ENCODE measurements at places on chromosomes 1 and 21.
A peak's percentile ranks its signal among the peaks of the same experiment; 100 is the strongest.

- DNase-seq = no peak
These were observed 24.9 kb downstream of the KMO start for GRCh38 chr1:241557031-241557430.

GRCh38 chr1:116377541-116378529 lies 4.8 kb downstream of the ATP1A1 start:
- peak; percentile 97 for DNase-seq

GRCh38 chr1:181160998-181161870 lies 72.7 kb downstream of the IER5 start:
- peak; percentile 38 for DNase-seq

DNA sequence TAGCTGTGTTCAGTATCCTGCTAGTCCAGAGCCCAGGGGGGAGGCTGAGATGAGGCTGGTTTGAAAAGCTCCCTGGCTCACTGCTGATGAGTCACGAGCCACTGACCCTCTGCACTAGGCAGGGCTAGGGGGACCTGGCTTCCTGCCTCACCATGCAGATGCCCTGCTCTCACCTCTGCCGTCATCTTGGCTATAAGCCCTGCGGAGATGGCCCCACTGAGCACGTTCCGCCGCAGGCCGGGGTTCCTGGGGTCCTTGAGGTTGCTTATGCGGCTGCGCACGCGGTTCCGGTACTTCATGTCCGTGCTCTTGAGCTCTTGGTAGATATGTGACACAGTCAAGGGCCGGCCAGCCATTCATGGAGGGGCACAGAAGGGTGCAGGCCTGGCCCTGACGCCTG lies 24.1 kb upstream of the ZNF436 start:
- DNase-seq = peak; percentile 80

GRCh38 chr1:239858529-239858928 lies 233.2 kb upstream of the FMN2 start:
- DNase-seq = no peak

DNA sequence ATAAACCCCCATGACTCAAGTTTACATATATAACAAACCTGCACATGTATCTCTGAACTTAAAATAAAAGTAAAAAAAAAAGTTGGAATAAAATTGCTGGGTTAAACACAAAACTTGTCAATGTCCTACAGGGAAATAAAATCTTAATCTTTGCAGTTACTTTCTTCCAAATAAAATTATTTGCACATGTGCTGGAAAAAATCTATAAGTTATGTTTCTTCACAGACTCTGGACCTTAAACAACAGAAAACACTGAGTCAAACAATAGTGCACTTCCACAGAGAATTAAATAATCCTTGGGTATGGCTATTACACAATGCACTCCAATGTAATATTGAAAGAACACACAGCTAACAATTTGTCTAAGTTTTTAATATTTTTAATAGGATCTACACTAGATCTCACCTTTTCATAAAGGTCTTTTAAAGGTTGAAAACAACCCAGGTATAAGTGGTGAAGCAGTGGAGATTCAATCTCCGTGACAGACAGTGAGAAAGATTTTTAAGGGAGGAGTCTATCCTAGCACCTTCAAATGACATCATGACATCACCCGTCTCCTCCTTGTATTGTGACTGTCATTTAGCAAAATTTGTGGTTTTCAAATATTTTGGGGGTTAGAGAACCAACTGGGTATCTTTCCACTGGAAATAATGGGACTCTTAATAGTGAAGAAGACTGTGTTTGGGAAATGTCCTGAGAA lies 25.2 kb upstream of the FGGY start:
- DNase-seq = no peak

GRCh38 chr1:229991724-229992333 lies 75.2 kb upstream of the GALNT2 start:
- no peak for DNase-seq

- DNase-seq = no peak
These were observed 87.7 kb downstream of the RAB3GAP2 start for GRCh38 chr1:220184506-220184905.

GRCh38 chr1:11999236-11999635 lies 19.0 kb downstream of the MFN2 start:
- no peak for DNase-seq

DNA sequence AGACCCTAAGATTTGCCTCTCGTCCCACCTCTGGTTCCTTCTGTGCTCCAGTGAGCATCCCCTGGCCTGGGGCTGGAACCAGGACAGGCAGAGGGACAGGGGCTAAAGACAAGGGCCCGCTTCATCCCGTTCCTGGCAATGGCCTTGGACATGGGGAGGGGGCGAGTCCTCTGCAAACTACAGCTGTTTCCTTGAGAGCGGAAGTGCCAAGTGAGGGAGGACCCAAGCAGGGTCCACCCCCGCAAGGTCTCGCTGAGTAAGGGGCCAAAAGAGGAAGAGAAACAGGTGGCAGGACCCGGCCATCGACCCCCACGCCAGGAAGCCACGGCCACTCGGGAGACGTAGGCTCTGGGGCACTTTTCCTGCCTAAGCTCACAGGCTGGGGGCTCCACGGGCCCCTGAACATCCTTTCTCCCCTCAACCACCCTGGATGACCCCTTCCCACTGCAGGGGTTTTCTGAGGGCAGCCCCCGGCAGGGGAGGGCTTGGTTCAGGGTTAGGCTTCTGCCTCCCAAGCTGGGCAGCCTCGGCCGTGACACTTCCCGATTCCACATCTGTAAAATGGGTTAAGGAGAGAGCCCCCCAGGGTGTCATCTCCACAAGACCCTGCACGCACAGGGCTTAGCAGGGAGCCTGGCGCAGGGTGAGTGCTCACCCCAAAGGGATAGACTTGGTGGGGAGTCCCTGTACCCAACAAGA lies 17.9 kb upstream of the PLEKHG5 start:
- DNase-seq = no peak

DNA sequence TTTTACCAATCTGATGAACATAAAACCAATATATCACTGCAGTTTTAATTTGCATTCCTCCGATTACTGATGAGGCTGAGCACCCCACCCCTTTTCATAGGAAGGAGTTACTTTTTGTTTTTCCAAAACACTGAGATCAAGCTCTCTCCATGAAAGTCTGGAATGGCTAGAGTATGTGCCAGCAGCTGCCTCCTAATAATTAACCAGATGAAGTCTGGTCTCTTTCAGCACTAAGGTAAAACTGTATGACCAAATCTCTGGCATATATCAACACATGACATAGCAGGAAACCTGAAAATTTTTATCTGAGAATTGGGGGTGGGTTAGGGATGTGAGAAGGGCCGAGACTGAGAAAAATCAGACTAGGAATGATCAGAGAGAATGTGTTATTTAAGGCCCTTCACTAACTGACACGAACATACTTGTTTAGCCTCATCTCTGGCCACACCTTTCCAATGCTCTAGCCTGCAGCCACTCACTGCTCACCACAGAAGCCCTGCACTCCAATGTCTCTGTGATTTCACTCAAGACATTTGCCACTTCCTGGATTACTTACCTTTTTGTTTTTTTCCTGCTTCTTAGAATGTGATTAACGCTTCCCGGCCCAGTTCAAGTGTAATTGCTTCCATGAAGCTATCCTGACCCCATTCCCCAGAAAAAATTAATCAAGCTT lies 34.7 kb downstream of the WASF2 start:
- DNase-seq = no peak

- no peak for DNase-seq
These were observed 789.0 kb downstream of the PLA2G4A start for GRCh38 chr1:187617776-187618175.

DNA sequence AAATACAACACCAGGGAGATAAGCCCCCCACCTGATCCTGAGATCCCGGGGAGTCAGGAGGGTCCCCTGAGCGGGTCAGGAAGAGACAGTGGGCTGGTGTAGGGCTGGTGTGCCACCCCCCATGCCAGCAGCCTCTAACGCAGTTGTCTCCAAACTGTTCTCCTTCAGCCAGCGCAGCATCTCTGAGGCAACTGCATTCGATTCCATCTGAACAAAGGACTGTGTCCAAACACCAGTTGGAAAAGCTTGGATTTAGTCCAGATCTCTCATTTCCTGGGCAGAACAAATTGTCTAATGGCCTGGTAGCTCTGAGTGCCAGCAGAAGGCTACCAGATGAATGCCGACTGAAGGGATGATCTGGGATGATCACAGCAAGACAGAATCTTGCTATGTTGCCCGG lies 44.1 kb upstream of the EIF4G3 start:
- DNase-seq = peak; percentile 50

DNA sequence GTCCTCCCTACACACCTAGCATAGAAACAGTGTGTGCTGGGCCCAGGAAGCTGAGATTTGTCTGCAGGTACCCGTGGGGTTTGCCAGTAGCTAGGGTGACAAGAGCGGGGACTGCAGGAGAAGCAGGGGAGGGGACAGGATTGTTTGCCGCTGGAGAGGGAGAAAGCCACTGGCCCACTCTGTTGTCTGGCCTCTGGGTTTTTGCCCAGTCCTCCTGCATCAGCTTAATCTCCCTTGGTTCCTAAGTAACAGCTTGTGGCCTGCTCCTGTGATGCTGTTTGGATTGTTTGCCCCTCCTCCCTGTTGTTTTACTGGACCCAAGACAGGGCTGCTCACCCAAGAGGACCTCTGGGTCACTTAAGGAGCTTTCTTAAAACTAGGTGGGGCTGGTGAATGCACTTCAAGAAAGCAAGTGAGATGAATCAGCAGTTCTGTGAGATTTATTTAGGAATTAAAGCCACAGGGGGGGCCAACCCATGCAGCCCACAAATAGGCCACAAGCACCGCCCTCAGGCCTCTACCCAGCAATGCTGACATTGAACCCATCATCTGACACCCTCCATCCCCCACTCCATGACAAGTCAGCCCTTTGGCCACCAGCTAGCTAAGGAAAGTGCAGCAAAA lies 142.8 kb downstream of the ZZZ3 start:
- DNase-seq = peak; percentile 70

DNA sequence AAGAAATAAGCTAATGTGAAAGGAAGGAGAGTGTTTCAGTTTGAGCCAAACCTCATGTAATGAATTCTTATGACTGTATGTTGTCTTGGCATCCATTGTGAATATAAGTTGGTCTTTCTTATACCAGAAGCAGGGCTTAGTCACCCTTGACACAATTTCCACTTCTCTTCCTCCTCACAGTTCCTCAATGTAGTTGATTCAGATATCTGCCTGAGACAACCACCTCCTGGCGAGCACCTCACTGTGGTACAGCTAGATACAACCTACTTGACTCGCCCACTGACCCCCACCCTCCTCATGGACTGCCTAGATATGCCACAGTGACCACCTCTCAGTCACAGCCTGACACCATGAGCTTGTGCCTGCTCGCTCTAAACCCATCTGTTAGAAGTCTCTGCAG lies 45.6 kb downstream of the KYAT3 start:
- peak; percentile 43 for DNase-seq

DNA sequence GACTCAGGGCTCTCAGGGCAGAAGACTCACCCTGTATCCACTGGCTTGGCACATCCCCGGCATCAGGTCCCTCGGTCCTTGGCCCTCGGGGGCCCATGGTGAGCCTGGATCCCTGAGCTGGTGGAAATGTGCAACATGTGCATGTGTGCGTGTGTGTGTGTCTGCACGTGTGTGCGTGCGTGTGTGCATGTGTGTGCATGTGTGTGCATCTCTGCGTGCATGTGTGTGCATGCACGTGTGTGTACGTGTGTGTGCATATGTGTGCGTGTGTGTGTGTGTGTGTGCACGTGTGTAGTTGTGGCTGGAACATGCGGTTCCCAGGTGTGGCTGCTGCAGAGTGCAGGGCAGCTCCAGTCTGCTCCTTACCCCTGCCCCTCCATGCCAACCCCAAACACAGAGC lies 51.3 kb downstream of the UMODL1 start:
- no peak for DNase-seq

GRCh38 chr21:41766883-41767605 lies at the start of gene RIPK4:
Gene RIPK4, minus strand, starts transcription at chr21:41767052. Its CDS starts 11 bp downstream, at chr21:41767041.
- DNase-seq = peak; percentile 35

DNA sequence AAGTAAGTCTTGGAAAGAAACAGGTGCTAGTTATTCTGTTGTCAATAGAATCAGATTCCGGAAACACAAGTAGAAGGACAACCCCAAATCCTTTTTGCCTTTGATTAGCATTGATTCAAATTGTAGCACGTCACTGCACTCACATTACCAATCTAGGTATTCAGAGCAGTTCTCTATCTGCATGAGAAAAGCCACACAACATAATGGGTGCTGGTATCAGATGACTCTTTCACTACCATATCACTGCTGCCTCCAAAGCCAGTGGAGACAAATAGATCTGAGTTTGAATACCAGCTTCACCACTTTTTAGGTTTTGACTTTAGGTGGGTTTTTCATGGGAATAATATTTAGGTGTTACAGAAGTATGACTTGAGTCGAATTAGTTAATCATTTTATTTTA lies 38.9 kb downstream of the RTCA start:
- no peak for DNase-seq

GRCh38 chr1:234372011-234372757 lies 1.1 kb upstream of the COA6 start:
- no peak for DNase-seq

GRCh38 chr21:43325968-43326715 lies 100.8 kb downstream of the SIK1 start:
- no peak for DNase-seq

- no peak for DNase-seq
These were observed 8.1 kb downstream of the PRXL2B start for GRCh38 chr1:2594641-2595131.

DNA sequence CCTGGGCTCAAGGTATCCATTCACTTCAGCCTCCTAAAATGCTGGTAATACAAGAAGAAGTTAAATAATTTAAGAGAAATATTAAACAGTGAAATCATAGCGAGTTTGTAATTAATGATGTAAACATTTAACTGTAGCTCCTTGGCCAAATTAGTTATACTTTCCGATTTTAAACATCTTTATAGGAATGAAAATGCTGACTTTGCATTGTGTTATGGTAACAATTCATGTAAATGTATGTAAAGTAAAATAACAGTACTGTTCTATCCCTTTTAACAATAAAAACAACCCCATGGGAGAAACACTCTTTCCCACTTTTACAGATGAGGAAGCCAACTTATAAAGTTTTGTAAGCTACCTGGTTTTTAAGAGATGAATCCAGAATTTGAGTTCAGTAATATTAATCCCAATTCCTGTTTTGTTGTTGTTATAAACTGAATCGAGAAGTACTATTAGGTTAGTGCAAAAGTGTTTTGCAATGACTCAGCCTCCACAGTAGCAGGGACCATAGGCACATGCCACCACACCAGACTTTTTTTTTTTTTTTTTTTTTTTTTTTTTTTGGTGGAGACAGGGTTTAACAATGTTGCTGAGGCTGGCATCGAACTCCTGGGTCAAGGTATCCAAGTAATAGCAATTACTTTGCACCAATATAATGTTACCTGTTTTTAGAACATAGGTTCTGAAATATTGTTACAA lies 1360.4 kb downstream of the BRINP3 start:
- no peak for DNase-seq

Measured in fibroblast of pulmonary artery (primary cell).